ENCODE measurements at places on chromosomes 11 and 22.

DNA sequence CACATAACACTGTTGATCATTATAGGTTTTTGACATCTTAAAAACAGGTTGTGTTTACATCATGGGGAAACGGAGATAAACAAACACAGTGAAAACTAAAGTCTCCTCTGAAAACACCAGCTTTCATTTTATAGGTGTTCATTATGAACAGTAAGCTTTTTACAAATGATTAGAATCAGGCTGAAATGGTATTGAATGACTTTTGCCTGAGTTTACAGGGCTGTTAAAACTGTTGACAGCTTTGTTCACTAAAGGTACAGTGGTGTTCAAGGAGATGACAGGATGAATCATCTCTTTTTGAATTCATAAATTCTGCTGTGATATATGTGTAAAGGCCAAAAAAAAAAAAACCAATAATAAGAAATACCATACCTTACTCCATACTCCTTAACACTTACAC, 184.6 kb upstream of the CNTN5 start:
- no peak for DNase-seq

- DNase-seq: no peak
These were observed 20.4 kb downstream of the CCDC81 start for GRCh38 chr11:86395061-86395551.

GRCh38 chr11:74030723-74031676, 22.1 kb upstream of the UCP3 start:
- DNase-seq: no peak

- no peak for DNase-seq
These were observed 38.0 kb downstream of the ETS1 start for GRCh38 chr11:128549256-128549944.

DNA sequence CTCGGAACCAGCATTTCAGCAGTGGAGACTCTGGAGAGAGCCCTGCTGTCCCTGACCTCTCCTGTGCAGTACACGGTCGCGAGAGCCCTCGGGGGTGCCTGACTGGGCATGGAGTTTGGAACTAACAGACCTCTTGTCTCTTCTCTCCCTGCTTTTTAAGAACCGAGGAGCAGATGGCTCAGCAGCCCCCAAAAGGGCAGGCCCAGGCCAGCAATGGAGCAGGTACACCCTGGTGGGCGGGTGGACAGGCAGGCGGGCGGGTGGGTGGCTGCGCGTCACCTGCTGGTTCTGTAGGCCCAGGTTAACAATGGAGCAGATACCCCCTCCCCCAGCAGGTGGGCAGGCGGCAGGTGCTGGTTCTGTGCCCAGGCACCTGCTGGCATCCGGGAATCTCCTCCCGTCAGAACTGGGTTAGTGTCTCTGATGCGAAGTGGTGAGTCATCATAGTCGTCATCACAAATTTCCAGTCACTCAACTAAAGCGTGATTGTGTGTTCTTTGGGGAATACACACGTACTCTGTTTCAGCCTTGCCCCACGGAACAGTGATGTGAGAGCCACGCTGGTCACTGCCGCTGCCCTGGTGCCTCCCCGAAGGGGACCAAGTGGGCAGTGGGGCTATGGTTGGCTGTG, 41.1 kb downstream of the GRAMD4 start:
- DNase-seq: peak; percentile 85

GRCh38 chr22:39923696-39924095, 22.8 kb downstream of the GRAP2 start:
- DNase-seq: no peak

DNA sequence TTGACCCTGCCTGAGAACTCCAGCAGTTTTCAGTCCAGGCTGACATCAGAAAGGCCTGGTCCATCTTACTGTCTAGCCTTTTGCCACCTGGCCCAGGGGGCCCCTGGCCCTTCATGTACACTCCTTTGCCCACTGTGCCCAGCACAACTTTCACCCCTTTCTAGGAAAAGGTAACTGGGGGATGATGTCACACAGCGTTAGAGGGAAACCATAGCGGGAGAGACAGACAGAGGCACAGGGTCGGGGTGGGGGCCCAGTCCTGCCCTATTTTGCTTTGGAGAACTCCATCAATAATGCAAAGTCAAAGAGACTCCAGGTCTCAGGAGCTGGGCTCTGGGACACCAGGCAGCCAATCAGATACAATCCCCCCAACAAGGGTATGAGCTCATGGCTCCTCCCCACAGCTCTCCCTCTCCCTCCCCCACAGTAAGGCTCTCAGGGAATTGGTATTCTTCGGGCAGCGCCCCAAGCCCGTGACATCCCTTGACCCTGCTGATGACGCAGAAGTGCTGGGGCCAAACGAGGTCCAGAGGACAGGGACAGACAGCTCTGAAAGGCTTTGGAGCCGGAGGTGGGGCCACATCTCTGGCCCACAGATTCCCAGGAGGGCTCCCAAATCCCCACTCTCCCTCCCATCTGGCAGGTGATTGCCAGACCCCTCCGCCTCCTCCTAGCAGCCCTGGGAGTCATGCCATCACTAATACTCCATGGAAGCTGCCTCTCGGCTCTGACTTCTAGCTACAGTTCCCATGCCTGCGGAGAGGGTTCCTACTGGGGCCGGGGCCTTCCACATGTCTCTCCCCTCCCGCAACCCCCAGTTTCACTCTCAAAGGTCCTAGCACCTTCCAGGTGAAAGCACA, 5.9 kb downstream of the USP2 start:
- no peak for DNase-seq

Data from PC-3 (cell line).